ENCODE measurements at places on chromosomes 13 and 19.

DNA sequence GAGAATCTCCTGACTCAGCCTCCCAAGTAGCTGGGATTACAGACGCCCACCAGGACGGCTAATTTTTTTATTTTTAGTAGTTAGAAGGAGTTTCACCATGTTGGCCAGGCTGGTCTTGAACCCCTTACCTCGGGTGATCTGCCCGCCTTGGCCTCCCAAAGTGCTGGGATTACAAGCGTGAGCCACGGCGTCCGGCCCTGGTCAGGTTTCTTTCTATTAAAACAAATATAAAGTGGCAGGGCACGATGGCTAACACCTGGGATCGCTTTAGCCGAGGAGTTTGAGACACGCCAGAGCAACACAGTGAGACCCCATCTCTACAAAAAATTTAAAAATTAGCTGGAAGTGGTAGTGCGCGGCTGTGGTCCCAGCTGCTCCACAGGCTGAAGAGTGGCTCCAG, 1.5 kb upstream of the MED25 start:
- no peak for DNase-seq

DNA sequence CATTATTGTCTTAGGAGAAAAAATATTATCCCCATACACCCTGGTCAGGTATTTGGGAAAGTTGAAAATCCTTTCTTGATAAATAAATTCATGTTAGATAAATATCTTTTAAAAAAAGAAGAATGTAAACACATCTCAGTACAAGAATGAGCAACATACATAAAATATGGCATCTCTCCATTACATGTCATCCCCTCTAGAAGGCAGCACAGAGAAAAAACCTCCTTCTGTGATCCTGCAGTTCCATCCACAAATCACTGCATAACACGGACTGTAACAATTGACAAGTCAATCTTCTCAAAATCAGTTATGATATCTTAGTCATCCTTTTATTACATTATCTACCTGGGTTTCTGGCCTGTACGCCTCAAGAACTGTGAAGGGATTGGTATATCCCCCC, 683.9 kb upstream of the KLHL1 start:
- DNase-seq: no peak

- DNase-seq: no peak
These were observed 540.4 kb upstream of the NBEA start for GRCh38 chr13:34401696-34402095.

- no peak for DNase-seq
These were observed 2.8 kb downstream of the ZNF536 start for GRCh38 chr19:30374865-30375552.

DNA sequence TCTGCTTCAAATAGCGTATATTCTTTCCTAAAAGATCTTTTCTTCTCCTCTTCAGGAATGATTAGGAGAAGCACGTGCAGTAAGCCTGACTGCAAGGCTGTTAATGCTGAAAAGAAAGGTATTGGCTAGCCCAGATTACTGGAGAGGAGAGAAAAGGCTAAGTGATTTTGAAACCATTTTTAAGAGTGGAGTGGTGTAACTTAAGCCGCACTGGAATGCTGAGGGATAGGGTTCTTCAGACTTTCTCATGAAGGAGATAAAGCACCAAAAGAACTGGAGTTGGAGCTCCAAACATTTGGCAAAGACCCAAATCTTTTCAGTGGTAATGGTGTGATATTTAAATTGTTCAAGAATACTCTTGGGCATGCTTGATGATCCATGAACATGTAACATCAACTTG, 388.3 kb downstream of the COG6 start:
- DNase-seq: no peak

DNA sequence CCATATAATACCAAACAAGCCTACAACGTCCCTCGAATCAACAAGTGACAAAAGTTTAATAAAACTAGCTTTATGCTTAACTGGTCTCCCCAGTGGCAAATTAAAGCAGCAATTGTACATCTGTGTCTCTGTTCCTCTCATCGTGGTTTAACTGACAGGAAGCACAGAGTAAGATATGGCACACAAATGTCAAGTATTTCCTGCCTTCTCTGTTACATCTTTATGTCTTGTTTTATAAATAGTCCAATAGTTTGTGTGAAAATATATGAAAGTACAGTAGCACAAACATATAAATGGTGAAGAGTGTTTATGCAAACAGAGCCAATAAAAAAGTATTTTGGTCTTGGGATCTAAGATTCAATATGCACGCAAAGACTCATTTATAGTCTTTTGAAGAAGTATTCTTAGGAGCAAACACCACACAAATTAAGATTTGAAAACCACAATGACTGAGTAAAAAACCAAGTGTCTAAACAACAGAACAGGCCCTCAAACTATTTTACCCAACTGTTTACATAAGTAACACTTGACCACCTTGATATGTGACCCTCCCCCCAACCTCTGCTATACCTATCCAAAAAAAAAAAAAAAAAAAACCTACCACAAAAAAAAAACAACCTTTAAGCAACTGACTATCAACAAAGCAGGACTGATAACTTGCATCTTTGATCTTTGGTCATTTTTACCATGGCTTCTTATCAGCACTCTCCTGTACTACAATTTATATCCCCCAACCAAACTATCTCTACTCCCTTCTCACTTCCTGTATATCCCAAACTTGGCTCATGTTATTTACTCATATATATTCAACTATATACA, 14.0 kb downstream of the ELF1 start:
- DNase-seq: no peak

DNA sequence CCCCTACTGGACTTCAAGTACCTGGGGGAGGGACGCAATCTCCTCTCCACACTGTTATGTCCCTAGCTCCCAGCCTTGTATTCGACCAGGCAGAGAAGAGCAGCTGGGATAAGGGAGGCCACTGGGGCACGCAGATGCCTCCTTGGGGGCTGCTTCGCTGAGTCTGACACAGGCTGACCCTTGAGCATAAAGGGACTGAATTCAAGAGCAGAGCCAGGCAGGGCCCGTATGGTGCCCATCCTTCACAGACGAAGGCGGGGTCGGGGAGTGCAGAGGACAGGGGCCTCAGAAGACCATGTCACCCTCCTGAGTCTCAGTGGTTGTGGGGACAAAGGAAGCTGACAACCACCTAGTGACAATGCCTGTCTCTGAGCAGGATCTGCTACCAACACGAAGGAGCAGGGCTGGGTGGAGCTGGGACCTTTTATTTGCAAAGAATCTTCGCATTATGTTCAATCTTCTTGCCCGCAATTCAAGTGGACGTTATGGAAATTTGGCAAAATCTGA, 124.6 kb downstream of the TUBA3C start:
- no peak for DNase-seq

All from effector CD8-positive, alpha-beta T cell (primary cell).